ENCODE measurements at places on chromosomes 13 and 19.

DNA sequence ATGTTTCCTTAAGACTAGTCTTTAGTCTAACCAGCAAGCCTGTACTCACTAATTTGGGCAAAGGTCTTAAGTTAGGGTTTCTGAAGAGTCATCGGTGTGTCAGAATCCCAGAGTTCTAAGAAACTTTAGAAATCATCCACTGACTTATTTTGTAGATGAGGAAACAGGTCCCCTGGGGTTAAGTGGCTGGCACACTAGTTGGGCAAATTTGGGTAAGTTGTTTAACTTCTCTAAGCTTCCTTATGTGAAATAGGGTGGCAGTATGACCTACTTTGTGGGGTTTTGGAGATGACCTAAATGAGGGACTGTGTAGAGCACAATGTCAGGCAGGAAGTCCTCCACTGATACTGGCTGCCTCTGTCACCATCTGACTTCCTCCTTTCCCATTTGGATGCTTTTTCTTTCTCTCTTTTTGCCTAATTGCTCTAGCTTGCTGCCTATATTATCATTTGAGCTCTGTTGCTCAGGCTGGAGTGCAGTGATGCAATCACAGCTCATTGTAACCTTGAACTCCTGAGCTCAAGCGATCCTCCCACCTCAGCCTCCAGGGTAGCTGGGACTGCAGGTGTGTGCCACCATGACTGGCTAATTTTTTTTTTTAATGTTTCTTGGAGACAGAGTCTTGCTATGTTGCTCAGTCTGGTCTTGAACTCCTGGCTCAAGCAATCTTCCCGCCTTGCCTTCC, 2.3 kb downstream of the ADGRE3 start:
- no peak for DNase-seq

DNA sequence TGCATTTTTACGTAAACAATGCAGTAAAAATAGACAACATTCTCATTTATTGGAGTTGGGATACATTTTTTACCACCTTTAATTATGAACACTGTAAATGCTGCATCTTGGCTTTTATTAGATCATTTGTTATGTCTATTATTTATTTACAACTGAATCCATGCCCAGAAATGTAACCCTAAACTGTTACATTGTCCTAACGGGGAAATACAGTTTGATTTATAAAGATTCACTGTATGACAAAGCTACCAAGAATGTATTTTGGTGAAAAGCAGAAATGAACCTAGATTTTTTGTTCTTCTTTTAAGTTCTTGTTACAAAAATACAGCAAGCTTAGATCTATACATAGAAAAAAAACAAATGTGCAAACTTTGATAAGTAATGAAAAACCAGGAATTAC, 1.1 kb downstream of the METTL21C start:
- no peak for DNase-seq

GRCh38 chr13:39105110-39105509, 66.9 kb downstream of the NHLRC3 start:
- DNase-seq = no peak

- DNase-seq = no peak
Measured at GRCh38 chr13:46170687-46171086, 11.3 kb downstream of the LCP1 start.

DNA sequence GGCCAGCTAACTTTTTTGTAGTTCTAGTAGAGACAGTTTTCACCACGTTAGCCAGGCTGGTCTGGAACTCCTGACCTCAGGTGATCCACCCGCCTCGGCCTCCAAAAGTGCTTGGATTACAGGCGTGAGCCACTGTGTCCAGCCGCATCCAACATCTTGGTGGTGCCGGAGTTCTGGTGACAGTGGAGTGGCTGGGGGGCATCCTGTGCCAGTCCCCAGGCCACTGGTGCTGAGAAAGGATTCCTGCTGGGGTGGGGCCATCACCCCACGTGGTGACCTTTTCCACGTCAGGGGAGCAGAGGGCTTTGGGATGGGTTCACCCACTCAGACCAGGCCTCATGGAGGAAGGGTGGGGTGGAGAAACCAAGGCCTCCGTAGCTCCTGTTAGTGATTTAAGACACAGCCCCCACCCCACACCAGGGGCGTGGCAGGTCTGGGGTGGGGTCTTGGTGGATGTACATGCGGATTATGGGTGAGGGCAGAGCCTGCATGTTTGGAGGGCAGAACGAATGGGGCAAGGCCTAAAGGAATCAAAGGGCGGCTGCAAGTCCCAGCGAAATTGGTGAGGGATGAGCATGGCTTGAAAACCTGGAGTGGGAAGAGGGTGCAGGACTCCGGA, 12.9 kb upstream of the TUBB4A start:
- no peak for DNase-seq

- DNase-seq = no peak
Measured at GRCh38 chr13:104817271-104817670, 1718.2 kb downstream of the EFNB2 start.

DNA sequence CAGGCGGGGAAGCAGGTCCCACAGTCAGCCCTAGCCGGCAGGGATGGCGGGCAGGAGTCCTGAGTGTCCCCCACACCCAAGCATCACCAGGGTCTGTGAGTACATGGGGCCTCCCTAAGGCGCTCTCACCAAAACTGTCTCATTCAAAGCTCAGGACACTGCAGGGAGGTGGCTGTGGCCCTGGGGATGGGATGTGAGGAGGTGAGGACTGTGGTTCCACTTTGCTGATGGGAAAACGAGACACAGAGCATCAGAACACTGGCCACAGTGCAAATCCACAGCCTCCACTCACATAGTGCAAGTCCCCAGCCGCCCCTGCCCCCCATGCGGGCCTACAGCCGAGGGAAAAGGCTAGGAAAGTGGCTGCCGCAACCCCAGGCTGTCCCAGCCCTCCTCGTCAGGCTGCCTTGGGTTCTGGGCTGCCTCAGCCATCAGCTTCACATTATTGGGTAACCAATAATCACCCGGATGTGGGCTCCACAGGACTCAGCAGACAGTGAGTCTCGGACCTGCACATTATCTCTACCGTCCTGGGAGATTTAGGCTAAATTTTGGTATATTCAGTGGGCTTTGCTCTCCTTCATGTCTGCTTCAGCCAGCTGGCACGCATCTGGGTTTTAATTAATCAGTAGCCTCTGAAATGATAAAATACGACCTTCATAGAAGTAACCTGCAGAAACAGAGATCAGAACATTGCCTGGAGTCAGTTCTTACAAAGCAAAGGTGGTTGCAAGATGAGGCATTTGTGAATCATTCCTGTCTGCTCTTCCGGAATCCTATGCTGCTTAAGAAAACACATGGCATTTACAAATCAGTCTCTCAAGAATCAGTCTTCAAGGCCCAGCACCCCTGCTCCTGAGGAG, 77.0 kb downstream of the SOX1 start:
- no peak for DNase-seq

- no peak for DNase-seq
Measured at GRCh38 chr13:29964181-29964845, 113.9 kb upstream of the UBL3 start.

GRCh38 chr19:47210689-47211316, 20.2 kb downstream of the BBC3 start:
- peak; percentile 26 for DNase-seq

DNA sequence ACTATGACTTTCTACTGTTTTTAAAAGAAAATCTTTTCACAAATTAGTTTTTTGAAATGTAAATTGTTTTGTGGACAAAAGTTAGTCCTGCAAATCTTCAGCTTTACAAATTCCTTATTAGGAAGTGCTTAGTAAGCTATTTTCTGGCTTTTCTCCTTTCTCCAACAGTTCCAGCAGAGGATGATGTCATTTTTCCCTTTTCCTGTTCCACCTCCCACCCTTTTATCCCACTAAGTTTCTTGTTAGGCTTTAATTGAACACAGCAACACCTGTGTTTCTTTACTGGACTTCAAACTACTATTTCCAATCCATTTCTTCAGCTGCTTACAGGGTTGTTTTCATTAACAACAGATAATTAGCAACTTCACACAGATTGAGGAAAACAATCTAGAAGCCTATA, 389.2 kb downstream of the NDFIP2 start:
- DNase-seq = no peak

DNA sequence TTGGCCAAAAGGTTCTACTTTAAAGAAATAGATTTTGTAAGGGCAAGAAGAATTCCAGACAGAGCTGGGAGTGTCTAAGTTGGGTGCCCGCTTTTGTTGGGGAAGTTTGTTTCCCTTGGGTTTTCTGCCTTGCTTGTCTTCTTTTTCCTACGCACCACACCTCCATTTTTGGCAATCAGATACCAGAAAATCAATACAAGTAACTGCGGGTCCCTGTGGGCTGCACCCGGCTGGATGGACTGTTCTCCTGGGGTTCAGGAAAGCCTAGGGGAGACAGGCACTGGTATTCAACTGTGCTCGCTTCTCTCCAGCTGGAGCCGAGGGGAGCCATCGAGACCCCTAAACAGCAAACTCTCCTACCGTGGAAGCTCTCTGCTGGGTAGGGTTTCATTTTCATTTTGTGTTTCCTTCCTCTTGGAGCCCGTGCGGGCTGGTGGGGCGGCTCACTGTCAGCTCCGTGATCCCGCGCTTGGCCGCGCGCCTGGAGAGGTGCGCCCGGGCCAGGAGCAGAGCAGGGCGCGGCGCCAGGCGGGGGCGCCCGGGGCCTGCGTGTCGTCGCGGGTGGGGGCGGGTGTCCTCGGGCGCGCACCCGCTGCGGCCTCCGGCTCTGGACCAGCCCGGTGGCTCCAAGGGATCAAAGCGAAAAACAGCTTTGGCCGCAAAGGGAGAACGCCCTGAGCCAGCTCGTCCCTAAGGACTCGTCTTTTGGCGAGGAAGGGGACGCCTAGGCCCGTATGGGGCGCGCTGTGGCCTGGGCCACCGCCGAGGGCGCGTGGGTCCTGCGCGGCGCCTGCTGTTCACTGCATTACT, 347.2 kb downstream of the ZNF536 start:
- no peak for DNase-seq

GRCh38 chr13:97127842-97128241, 94.3 kb upstream of the MBNL2 start:
- DNase-seq = no peak

DNA sequence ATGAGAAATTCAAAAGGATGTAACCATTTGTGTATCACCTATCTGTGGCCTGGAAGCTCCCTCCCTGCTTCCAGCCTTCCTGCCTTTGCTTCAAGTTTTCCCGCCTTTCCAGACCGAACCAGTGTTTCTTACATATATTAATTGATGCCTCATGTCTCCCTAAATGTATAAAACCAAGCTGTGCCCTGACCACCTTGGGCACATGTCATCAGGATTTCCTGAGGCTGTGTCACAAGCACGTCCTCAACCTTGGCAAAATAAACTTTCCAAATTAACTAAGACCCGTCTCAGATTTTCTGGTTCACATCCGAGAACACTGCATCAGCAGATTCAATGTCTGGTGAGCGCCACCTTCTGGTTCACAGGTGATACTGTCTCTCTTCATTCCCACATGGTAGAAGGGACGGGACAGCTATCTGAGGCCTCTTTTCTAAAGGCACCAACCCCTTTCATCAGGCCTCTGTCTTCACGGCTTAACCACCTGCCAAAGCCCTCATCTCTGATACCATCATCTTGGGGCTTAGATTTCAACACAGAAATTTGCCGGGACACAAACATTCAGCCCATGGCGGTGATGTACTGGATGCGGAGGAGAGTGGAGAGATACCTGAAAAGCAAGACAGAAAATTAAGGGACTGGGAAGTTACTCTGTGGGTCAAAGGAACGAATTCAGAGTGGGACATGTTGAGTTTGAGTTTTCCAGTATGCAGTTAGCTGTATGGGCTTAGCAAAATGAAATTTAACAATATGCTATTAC, 58.7 kb upstream of the PABPC3 start:
- DNase-seq = peak; percentile 8

GRCh38 chr19:4686700-4687099, 16.6 kb upstream of the MYDGF start:
- no peak for DNase-seq

DNA sequence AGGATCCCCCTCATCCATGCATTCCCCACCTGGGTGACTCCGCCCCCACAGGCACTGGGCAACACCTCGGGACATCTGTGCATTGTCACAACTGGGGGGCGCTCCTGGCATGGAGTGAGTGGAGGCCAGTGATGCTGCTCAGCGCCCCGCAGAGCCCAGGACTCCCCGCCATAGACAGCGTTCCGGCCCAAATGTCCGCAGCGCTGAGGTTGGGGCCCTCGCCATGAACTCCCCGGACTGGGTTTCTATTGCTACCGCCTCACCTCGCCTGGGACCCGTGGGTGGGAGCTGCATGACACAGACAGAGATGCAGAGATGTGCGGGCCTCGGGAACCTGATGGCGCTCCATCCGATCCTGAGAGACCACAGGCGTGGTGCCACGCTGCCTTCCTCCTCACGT, 4.6 kb downstream of the FZR1 start:
- DNase-seq = no peak

DNA sequence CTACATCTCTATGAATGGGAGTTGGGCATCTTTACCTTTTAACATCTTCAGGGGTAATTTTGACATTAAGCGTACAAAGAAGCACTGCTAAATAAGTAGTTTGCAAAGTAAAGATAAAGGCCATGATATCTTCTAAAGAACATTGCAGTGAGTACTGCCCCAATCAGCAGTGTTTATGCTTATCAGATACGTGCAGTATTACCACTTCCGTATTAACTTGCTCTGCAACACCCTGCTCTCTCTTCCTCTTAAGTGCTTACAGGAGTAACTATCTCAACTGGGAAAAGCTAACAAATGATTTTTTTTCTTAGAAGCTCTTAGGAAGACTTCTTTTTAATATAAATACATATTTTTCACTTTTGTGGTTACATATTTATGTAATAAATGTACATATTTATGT, 793.7 kb upstream of the SLC10A2 start:
- DNase-seq = no peak

DNA sequence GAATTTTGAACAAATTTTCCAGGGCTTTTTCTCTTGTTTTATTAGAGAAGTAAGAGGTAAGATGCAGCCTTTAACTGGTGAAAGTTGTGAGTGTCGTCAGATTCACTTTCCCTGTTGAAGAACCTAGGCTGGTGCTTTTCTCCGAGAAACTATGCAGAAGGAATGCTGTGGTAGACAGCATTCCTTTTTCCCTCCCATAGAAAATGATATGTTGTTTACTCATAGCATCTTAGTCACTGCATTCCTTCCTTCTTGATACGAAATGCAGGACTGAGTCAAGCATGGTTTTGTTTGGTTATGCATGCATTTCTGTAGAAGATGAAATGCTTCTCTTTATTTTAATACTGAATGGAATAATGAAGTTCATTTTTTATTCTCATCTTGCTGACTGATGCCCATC, 3.4 kb downstream of the ITGBL1 start:
- DNase-seq = peak; percentile 93

All from NCI-H226 (cell line).